ENCODE measurements at places on chromosomes 5 and 9. TPM values are rescaled to one million over a fixed set of nuclear protein-coding genes. Genes with fewer than 3 reads are reported as not detected.
A peak's percentile ranks its signal among the peaks of the same experiment; 100 is the strongest.

DNA sequence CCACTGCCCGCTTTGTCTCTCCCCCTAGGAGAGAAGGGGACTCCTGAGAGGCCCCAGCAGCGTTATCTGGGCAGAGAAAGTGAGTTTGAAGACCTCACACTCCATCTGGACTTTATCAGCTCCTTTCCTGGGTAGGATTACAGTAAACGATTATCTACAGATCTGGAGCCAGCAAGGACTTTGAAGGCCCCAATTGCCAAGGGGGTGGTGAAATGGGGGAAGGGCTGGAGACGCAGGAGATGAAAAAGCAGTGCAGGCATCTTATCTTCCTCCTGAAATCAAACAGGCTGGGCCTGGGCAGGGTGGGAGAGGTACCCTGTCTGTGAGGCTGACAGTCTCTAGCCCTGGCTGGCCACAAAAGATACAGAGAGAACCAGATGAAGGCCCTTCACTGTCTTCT lies 105.8 kb upstream of the MSX2 start:
- no peak for DNase-seq

The CACNA1B gene
- 0.31 TPM for polyA plus RNA-seq

The CDH10 gene
- polyA plus RNA-seq: 12.7 TPM

DNA sequence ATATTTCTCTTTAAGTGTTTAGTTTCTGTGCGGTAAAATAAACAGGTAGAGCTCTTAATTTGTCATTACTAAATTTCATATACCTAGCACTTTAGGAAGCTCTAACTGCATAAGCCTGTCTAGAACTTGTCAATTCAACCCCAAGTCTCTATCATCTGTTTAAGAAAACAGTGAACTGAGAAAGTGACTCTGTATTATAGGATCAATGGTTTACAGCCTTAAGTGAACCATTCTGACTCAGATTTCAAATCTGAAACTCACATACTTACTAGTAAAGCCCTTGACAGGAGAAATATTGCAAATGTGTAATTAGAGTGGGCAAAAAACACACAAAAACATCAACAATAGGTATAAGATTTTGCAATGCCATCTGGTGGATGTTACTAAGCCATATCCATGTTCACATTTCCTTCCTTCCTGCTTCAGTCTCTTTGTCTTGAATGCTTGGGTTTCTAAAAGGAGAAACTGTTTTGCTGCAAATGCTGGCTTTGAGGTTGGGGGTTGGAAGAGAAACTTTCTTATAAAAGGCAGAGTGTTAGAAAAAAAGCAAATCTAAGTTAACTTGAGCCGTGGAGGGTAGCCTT lies 101.8 kb downstream of the DOCK8 start:
- no peak for DNase-seq

The PDE6A gene
- 0.11 TPM for polyA plus RNA-seq

DNA sequence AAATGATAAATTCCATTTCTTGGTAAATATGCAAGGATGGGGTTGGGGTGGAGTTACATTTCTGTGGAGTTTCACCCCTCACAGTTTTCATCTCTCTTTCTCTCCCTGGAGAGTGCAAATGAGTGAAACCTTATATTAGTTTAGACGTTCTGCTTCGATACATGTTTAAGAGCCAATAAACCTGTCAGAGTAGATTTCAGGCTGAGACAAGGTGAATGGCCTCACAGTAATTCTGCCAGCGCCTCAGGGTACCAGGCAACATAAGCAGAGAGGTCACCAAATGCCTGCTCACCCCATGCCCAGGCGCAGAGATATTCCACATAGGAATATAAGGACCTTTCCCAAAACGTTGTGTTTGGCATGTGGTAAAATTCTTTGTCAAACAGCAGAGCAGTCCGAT lies 154.9 kb upstream of the VLDLR start:
- no peak for DNase-seq

DNA sequence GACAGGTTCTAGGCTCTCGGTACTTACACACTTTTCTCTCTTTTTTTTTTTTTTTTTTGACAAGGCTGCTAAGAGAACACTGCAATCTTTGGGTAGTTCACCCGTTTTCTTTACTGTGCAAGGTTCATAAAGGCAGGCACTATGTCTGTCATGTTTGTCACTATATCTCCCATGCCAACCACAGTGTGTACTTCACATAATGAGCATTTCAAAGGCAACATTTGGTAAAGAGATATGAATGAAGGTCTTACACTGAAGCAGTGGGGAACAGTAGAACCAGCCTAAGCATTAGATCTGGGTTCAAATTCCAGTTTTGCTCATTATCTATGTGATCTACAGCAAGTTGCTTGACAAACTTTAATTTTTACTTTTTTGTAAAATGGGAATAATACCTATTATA lies 1.5 kb upstream of the HMGCR start:
- DNase-seq: no peak

The SPARC gene
- 2,596 TPM for polyA plus RNA-seq

The MVB12B gene
- 19.7 TPM for polyA plus RNA-seq

DNA sequence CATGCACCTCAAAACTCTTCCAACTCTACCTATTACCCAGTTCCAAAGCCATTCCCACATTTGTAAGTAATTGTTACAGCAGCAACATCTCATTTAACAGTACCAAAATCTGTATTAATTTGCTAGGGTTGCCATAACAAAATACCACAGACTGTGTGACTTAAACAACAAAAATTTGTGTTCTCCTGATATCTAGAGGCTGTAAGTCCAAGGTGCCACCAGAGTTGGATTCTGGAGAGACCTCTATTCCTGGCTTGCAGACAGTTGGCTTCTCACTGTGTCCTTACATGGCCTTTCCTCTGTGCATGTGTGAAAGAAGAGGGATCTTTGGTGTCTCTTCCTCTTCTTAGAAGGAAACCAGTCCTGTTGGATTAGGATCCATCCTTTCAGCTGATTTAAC lies 203.8 kb upstream of the PIK3R1 start:
- DNase-seq: no peak

DNA sequence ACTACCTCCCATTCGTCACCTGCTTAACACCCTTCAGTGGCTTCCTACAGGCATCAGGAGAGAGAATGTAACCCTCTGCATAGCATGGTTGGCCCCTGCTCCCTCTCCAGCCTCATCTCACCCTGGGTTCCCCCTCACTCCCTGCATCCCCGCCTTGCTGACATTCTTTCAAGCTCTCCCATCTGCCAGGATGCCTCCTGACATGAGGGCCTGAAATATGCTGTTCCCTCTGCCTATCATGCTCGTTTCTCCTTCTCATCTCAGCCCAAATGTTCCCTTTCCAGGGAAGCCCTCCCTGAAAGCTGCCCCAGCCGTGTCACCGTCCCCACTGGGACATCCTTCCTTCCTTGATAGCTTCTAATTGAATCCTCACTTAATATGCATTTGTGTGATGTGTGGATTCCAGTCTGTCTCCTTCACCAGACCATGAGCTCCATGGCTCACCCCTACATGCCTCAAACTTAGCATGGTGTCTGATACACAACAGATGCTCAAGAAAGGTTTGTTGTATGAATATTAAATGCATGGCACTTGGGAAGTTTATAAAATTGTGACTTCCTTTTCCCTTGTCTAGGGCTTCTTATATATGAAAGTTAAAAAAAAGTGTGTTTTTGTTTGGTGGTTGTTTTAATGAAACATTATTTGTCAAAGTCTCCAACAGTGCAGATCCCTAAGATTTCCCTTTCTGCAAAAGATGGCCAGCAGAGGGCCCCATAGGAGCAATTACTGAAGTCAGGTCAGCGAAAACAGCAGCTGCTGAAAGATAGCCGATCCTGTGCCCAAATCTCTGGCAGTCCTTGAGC lies 7.3 kb upstream of the C5orf58 start:
- peak; percentile 68 for DNase-seq

The FABP6 gene
- polyA plus RNA-seq: not detected

- DNase-seq: no peak
Measured at GRCh38 chr9:89461265-89461664, 36.6 kb downstream of the SEMA4D start.

DNA sequence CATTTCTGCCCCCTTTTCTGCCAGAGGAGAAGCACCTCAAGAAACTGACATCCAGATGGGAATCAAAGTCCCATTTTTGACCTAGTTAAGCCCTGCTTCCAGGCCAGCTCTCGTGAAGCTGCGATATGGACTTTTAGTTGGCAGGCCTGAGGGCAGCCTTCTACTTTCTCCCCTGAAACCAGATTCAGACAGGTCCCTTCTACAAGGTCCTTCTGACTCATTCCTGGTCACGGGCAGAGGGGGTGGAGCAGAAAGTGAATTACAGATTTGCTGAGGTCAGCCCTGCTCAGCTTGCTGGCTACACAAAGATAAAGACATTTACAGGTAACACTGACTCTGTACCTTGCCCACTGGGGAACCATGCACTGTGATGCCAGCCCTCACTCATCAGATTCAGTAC lies 52.8 kb upstream of the TUT7 start:
- no peak for DNase-seq

DNA sequence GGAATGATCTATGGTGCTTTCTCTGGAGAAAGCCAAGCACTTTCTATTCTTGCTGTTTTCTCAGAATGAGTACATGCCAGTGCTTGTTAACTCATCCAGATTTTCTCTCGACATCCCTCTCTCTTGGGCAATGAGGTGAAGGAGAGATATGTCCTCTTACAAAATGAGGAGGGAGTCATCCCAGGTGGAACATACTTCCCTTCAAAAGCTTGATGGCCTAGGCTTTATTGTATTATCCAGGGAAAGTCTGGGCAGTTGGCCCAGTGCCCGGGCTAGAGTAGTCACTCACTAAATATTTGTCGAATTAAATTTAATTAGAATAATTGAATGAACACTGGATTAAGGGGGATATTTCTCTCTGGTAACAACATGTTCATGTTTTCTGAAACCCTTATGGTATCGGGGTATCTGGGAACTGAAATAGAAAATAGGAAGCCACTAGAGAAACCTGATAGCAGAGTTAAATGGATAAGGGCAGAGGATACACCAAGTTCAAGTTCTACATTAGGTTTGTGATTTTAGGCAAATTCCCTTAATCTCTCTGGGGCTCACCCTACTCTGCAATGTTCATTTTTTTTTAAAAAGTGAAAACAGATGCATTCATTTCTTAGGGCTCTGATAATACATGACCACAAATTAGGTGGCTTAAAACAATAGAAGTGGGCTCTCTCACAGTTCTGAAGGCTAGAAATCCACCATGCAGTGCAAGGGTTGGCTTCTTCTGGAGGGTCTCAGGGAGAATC lies 99.6 kb downstream of the LIFR start:
- DNase-seq: no peak

DNA sequence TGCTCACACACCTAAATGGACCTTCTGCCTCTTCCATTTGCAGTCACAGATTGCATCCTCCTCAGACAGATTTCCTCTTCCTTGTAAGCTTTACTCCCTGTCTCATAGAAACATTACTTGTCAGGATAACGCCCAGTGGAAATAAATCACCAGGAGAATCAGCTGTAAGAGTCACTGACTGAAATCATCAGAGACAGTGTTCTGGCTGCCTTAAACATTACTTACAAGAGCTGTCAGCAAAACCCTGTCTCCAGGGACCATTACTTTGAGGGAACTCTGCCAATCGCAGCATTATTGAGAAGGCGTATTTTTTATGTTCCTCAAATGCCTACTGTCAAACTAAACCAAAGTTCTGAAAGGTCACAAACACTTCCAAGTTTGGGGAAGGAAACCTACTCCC lies 5.9 kb downstream of the DPYSL3 start:
- DNase-seq: no peak

- no peak for DNase-seq
Measured at GRCh38 chr9:16825971-16826625, 44.4 kb downstream of the BNC2 start.

The CAMK2A gene
- 2.4 TPM for polyA plus RNA-seq

The IFNA21 gene
- not detected for polyA plus RNA-seq

DNA sequence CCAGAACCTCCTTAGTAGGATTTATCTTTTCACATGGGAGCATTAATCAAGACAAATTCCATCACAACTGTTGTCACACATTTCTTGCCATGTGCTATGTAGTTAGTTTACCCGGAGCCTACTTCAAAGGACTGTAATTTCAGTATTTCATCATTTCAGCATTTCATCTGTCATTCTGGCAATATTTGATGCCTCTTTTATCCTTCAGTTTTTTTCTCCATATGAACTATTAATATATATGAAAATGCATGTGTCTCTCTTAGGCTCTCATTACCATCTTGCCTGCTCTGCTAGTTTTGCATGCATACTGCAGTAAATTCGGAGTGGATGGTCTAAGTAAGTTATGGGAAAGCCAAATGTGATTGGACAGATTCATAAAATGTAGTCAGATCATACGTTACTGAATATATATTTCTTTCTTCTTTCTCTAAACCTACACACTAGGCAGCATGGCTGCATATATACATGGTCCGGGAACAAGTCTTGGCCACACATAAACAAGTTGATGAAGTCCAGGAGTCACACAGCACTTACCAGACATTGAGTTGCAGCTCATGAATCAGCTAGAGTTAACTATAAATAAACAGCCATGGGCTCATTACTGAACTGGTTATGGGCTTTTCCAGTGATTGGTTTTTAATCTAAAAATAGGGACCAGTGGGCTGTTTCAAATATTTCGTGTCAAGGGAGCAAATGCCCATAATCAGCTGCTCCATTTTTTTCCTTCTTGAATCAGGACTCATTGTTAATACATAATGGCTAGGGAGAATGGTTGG lies 46.6 kb downstream of the SPATA31D1 start:
- no peak for DNase-seq

DNA sequence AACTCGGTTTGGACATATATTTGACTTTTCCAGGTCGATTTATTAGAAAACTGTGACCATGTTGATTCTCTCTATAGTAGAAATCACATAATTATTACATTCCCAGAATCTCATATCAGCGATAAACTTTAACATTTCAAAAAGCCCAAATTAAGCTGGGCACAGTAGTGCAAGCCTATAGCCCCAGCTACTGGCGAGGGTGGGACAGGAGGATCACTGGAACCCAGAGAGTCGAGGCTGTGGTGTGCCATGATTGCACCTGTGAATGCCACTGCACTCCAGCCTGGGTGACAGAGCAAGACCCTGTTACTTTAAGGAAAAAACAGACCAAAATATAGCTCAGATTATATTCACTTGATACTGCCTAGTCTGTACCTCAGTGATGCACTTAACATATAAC lies 128.9 kb downstream of the CPLANE1 start:
- DNase-seq: no peak

The NFIB gene
- 18.6 TPM for polyA plus RNA-seq

The ARHGEF39 gene
- polyA plus RNA-seq: 9.4 TPM
